ENCODE measurements at places on chromosomes 5 and 9.

DNA sequence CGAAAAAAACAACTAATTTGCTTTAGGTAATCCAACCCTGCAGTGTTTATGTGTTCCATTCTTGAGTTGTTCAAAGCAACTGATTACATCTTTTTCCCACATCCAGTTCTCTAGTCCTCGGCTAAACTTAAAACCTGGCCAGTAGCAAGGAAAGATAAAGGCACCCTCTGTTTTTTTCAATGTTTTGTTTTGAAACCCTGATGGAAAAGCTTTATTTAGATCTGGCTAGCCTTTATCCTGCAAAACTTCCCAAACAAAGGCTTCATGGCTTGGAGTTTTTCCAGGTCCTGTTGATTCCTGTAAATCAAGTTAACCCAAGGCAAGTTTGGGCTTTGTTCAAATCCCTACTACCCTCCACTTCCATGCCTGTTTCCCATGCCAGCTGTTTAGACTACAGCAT is 105.1 kb downstream of the CEMIP2 start:
- DNase-seq, result no peak

DNA sequence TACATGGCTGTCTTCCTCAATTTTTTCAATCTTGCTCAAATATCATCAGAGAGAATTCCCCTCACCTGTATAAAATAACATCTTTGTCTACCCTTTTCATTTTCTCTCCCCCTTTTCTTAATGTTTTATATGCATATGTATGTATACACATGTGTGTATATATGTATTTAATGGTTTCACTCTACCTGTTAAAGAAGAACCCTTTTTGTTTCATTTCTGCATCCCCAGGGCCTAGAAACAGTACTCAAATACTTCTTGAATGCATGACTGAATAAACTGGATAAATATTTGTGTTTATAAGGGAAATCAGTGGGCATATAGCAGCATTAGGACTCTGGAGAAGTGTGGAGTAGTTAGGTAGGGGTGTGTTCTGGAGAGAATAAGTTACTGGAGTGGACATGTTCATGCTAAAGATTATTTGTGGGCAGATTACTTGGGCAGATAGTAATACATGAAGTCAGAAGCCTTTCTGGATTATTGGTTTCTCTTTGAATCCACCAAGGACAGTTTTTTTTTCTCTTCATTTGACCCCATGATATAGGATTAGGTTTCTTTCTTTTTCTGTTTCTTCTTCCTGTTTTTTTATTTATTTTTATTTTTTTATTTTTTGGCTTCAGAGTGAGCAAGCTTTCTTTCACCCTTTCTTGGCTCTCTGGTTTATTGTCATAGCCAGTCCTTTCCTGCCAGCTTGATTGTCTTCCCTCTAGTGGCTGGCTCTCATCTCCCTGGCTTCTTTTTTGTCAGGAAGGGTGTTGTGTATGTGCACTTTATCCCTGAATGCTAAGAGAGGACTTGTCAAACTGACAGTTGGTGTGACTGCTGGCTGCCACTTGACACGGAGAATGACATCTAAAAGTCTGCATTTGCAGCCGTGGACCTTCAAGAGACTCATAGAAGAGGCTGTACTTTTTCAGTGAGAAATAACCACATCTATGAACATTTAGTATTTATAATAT is 89.3 kb downstream of the ZCCHC7 start:
- DNase-seq, result no peak

DNA sequence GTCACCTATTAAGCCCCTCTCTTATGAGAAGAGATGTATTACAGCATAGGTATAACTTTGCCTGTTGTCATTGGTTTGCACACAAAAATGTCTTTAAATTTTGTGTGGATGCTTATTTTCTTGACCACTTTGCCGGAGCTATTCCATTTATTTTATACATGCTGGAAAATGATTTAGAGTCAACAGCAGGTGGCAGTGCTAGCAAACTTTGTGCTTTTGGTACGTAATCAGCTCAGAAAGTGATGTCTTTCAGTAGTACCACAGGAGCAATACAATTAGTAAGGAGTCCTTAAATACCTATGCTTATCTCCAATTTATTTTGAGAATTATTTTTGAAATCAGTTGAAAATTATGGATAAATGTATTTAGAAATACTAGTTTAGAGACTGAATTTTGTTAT is 19.8 kb upstream of the NUDT12 start:
- no peak for DNase-seq

- DNase-seq, result no peak
Measured at GRCh38 chr9:136658849-136659535, 3.7 kb upstream of the EGFL7 start.

- no peak for DNase-seq
Measured at GRCh38 chr5:94181895-94182294, 436.5 kb downstream of the KIAA0825 start.

DNA sequence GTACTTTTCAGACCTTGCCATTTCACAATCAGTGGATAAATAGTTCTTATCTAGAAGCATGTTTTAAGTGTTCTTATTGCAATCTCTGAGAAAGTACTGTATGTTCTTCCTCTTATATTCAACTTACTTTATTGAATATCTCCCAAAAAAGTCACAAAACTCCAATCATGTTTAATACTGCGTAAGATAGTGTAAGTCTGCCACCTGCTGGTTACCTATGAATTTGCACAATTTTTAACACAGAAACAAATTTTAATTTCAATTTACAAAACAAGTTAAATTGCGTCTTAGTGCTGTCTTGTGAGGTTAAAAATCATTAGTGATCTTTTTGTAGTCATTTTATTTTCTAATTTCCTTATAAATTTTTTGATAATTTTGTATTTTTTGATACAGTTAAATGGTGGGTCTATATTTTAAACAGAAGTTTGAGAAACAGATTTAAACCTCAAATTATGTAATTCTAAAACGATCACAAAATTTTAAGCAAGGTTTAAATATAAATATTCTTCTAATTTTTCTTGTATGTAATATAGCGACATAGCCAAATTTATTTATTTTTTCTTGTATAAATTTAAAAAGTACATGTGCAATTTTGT is 115.8 kb downstream of the EMB start:
- peak; percentile 20 for DNase-seq

DNA sequence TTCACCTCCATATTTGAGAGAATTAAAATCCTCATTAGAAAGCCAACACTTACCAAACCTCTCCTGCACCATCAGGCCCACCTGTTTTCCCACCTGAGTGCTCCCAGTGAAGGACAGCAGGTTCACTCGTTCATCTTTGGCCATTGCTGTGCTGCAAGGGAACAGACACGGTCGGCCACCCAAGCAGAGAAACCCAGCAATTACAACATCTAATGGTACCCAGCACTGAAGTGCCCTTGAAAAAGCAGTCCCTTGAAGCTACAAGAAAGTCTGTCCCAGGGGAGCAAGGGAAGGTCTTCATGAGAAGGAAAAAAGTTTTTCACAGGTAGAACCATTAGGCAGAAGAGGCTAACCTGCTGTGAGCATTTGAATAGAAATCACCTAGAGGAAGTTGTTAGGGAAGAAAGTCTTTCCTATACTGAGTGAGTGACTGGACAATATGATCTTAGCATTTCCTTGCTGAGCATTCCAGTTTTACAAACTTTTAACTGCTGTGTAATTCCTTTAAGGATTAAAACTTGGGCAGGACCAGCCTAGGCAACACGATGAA is 26.7 kb downstream of the ALDH7A1 start:
- no peak for DNase-seq

- DNase-seq, result peak; percentile 19
Measured at GRCh38 chr9:34190996-34191892, 12.4 kb downstream of the UBAP1 start.

DNA sequence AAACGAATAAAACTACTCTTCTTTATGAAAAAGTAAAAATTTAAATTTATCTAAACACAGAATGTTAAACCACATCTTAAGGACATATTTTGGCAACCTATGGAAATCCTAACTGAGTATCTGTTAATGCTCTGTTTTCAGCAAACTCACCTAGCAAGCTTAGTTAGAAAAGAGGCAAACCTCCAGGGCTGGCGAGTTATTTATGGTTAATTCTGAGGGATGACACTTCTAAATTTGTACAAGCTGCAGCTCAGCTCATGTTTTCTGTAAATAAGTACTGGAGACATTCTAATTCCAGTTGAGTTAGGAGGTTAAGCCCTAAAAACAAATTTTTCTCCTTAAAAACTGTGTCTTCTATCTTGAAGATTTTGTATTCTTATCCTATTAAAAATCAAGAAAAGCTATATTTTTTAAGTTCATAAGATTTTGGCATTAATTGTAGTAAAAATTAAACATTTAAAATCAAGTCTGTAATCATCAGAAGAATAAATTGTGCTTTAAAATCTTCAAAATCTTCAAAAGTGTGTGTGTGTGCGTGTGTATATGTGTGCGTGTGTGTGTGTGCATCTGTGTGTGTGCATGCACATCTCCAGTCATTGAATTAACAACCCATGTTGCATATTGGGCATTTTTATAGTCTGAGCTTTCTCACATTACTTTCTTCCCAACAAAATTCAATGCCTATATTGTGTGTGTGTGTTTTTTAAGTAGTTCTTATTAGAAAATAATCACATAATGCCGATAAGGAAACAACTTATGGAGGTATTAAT is 127.8 kb downstream of the CCDC192 start:
- DNase-seq, result no peak

DNA sequence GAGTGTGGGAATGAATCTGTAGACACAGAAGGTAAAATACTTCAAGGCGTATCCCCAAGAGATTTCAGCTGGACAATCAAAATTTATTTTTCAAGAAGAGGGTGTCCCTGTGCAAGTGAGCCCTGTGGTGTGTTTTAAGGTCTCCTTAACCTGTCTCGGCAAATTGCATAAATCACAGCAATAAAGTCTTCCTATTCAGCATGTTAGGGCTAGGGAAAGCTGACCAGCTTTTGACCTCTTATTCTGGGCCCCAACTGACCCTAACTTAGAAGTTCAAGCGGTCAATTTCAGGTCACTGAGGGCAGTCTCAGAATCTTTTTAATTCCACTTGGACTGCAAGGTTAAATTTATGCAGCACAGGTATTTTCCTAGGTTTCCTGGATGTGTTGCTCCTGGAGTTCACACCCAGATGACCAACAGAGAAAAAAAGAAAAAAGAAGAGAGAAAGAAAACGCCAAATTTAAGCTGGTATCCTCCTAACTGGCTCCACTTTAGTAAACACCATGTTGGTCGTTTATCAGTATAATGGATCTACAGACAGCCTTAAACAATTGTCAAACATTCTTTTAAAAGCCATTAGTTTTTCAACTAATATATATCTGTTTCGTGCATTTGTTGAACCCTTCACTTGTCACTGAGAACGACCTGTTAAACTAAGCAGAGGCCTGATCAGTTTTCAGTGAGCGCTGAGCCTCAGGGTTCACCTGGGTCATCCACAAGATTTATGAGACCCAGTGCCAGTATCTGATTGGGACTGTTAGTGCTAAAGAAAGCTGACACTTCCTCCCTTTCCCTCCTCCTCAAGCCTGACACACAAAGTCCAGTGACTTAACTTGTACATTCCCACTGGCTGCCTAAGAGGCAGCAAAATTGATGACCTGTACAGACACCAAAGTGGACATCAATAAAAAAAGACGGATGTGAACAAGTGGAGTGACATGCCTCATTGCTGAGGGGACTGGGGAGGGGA is 546.1 kb downstream of the NR2F1-AS1 start:
- DNase-seq, result no peak

DNA sequence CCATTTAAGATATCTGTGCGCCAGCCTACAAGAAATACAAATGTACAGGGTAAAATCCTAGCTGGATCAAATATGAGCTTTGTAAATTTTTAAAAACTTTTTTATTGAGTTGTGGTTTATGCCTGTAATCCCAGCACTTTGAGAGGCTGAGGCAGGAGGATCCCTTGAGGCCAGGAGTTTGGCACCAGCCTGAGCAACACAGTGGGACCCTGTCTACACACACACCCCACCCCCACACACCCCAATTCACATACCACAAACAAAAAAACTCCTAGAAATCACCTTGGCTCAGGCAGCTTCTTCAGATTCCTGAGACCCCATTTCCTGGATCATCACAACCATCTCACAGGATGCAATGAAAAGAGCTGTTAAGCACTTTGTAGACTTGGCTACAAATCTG is 46.4 kb downstream of the CDK7 start:
- no peak for DNase-seq

GRCh38 chr5:14715481-14715880 is 51.0 kb downstream of the OTULIN start:
- no peak for DNase-seq

DNA sequence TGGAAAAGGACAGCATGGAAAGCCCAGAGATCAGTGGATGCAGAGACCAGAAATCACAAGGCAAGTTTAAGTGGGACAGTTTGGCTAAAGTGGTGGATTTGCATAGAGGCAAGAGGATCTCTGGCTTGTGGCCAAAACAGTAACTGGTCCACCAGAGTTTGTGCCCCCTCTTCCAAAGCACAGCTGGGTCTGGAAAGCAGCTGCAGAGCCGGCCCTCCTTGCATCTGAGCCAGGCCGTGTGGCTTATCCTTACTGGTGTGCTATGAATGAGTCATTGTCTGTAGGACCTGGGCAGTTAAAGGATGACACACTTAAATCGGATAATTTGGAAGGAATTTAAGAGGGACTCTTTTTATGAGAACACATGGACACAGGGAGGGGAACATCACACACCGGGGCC is 146.6 kb downstream of the PIP5K1B start:
- peak; percentile 13 for DNase-seq

DNA sequence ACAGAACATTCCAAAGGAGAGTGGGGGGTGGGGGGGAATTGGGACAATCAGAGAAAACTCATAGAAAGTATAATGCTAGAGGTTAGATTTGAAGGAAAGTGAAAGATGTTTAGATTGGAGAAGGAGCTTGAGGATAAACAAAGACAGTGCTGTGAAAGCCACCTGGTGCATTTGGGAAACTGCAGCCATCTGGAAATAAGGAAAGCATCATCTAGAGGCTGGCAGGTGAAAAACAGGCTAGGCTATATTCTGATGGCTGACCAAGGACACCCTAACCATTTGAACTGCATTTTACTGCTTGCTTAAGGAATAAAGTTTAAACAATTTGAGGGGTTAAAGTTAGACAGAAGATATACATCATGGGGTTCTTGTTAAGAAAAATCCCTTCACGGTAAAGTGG is 296.4 kb downstream of the CETN3 start:
- no peak for DNase-seq

DNA sequence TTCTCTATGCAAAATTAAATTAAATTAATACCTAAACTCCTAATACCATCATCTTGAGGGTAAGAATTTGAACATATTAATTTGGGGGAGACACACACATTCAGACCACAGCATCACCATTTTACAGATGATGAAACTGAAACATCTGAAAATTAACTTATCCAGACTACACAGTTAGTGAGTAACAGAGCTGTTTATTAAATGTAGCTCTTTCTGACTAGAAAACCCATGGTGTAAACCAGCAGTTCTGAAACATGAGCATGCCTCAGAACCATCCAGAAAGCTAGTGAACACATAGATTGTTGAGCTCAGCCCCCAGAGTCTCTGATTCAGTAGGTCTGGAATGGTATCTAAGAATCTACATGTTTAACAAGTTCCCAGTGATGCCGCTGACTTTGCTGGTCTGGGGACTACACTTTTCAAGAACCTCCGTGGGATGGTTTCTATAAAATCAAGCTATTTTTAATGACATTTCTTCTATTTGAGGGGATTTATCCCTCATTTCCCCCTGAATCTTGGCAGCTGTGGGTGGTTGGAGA is 113.5 kb downstream of the RORB start:
- no peak for DNase-seq

GRCh38 chr5:180400416-180400815 is 47.3 kb upstream of the GFPT2 start:
- DNase-seq, result no peak

All from COLO829 (cell line).